ENCODE measurements at places on chromosomes 5 and 9.

DNA sequence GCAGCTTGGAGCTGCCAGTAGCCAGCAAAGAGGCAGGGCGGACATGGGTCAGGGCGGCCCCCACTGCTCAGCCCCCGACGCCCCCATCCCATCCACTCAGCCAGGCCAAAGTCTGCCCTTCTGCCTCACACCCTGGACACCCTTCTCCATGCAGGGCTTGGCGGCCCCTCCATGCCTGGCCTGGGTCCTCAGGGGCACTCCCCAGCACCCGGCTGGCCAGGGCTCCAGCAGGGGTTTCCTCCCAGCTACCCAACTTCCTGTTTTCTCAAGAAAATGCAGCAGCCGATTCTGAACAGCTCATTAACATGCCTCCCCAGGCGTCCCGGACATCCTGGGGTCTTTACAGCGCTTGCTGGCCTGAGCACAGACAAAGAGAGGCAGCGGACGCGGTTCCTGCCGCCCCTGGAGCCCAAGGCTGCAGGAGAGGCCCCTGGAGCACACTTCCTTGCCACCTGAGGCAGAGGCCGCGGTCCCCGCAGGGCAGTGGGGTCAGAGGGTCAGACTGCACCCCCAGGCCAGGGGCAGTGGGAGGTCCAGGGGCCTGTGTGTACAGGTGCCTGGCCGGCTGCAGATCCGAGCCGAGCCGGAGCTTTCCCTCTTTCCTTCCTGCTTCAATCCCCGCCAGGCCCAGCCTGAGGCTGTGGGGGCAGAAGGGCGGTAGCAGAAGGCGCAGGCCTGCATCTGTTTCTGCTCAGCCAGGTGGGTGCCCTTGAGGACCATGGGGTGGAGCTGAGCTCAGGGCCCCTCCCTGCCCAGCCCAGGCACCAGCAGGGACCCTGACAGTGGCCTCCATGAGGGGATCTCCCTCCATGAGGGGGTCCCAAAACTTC lies 18.7 kb upstream of the NRARP start:
- DNase-seq: peak; percentile 68

GRCh38 chr9:80158554-80159170 lies 586.9 kb downstream of the TLE4 start:
- DNase-seq: no peak

DNA sequence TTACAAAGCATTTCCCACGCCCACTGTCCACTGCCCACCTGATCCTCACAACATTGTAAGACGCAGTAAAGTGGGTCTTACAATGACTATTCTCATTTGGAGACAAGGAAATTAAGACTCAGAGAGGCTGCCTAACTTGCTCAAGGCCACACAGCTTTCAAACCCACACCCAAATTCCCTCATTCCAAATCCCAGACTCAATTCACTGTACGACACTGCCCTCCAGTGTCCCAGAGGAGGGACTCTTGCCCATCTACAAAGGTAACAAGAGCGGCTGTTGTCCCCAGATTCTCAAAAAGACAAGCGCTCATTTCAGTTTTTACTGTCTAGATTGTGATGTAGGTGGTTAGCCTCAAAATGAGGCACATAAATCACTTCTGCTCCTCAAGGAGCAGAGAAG lies 184.6 kb downstream of the ACTL7B start:
- DNase-seq: no peak

DNA sequence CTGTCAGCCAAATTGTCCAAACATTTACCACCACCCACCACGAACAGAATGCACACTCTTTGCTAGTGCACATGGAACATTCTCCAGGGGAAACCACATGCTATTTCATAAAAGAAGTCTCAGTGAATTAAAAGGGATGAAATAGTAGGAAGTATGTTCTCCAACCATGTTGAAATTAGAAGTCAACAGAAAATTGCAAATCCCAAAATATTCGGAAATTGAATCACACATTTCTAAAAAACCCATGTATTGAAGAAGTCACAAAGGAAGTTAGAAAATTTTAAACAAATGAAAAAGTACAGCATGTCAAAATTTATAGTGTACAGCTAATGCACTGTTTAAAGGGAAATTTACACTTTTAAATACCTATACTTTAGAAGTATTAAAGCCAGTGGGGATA lies 50.8 kb downstream of the TGFBR1 start:
- no peak for DNase-seq

GRCh38 chr9:32863291-32863690 lies 80.0 kb downstream of the TMEM215 start:
- DNase-seq: no peak

GRCh38 chr5:31983851-31984250 lies 190.3 kb downstream of the GOLPH3 start:
- no peak for DNase-seq

- no peak for DNase-seq
Measured at GRCh38 chr5:173296737-173297676, 31.2 kb downstream of the STC2 start.

GRCh38 chr9:81849631-81850259 lies 78.5 kb upstream of the SPATA31D4 start:
- DNase-seq: no peak

GRCh38 chr9:71941998-71942567 lies 30.6 kb downstream of the C9orf85 start:
- no peak for DNase-seq

DNA sequence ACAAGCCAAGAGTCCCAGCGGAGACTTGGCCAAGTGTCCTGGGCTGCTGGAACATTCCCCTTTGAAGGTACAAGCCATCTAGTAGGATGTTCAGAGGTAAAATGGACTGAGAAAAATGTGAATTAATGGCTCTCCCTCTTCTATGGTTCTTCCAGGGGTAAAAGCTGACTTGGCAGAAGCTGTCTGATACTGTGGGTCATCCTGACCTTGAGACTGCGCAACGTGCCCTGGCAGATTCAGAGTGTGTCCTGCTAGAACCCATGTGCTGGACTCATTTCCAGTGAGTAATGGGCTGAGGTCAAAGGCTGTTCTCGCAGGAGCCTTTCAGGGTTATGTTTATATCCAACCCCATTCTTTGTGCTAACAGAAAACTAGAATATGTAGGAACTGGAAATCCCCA lies 423.0 kb upstream of the CD180 start:
- DNase-seq: no peak

DNA sequence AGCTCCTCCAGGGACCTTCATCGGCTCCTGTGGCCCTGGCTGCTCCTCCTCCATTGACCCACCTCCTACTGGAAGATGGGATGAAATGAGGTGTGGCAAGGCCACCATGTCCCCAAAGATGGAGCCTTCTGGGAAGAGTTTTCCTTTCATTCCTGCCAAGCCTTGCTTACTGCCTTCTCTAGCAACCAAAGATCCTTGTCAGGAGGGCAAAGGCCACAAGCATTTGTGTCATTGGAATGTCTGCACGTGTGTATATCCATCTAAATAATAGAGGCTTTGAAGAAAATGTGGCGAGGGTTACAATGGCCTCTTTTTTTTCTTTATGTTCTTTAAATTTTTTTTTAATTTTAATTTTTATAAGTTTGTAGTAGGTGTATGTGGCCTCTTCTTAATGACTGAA lies 313.6 kb downstream of the ARHGEF28 start:
- DNase-seq: no peak

DNA sequence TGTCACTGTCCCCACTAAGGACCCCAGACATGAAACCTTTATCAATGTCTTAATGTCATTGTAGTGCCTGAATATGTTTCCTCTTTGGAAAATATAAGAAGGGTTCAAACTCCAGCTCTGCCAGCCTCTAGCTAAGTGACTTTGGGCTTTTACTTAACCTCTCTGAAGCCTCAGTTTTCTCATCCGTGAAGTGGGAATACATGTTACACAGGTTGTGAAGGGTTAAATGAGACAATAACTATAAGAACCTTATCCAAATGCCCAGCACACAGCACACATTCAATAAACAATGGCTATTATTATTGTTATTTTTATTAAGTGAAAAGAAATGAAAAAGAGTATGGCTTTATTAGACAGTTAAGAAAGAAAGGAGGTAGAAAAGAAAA lies 15.7 kb upstream of the IGFBPL1 start:
- DNase-seq: no peak

Data from activated CD8-positive, alpha-beta memory T cell treated with anti-CD3 and anti-CD28 coated beads for 24 hours (primary cell).